ENCODE measurements at places on chromosomes 2 and 18.

DNA sequence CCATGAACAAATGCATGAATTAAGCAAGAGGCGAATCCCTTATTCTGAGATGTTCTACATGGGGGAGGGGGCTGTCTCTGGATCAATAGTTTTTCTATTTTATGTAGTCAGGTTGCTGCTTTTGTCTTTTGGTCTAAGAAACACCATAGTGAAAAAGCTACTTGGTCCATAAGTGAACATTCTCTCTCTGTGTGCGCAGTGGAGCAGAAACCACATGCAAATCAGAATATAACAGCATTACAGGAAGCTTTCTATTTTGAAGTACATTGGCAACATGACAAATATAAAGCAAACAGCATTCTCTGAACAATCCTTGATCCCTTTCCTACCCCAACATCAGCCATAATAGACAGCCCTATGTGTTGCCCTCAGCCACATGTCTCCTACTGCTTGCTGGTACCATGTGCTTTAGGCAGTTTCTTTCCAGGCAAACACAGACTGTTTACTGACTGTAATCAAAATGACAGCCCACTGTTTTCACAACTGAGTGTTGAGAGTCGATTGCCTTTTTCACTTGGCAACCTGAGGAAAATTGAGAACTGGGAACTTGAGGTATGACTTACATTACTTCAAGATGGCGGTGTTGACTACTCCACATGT lies 10.6 kb downstream of the SCN3A start:
- peaks cover 10% of the 10 kb centered on the region for H3K27me3 ChIP-seq
- peak overlapping the region; percentile 36 for H3K27ac ChIP-seq
- H3K36me3 ChIP-seq = no peaks in the 10 kb centered on the region
- peak overlapping the region; percentile 8 for H3K4me3 ChIP-seq
- DNase-seq = peak; percentile 6

DNA sequence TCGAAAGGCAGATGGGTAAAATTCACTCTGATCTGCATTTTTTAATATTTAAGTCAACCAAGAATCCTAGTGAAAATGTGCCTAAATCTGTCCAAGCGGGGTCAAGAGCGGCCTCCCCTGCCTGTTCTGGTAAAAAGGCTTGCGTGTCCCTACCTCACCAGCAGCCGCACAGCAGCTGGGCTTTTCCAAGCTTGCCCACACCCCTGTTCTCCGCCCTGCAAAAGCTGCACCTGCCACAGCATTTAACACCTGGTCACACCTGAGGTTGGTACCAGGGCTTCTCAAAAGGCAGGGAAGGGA lies 25.8 kb upstream of the TMEM182 start:
- H3K27ac ChIP-seq = peak overlapping the region; percentile 80
- H3K27me3 ChIP-seq = no peaks in the 10 kb centered on the region
- peaks cover 25% of the 10 kb centered on the region for H3K4me1 ChIP-seq
- peaks cover 7% of the 10 kb centered on the region for H3K36me3 ChIP-seq
- no peak for DNase-seq

GRCh38 chr2:48198371-48198770 lies 292.1 kb upstream of the FBXO11 start:
- no peaks in the 10 kb centered on the region for H3K27me3 ChIP-seq
- no peak for DNase-seq
- no peak overlapping the region for H3K4me3 ChIP-seq
- no peaks in the 10 kb centered on the region for H3K36me3 ChIP-seq
- H3K4me1 ChIP-seq = peaks cover 10% of the 10 kb centered on the region

DNA sequence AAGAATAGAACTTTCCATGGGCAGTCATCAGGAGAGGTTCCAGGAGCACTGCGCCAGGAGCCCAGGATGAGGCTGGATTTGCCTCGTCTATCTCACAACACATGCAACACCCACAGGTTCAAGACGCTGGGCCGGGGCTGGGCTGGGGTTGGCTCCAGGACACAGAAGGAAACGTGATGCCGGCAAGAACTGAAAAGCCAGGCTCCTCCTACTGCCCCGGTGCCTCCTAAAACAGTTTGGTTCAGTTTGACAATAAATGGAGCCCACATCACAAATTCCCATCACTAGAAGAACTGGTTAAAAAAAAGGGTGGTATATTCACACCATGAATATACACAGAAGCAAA lies 75.9 kb downstream of the INHBB start:
- H3K27ac ChIP-seq = no peak overlapping the region
- no peaks in the 10 kb centered on the region for H3K36me3 ChIP-seq
- H3K4me1 ChIP-seq = no peaks in the 10 kb centered on the region
- DNase-seq = no peak
- H3K4me3 ChIP-seq = no peak overlapping the region

- H3K4me3 ChIP-seq = no peak overlapping the region
- peaks cover 20% of the 10 kb centered on the region for H3K36me3 ChIP-seq
- no peak overlapping the region for H3K27ac ChIP-seq
- peaks cover 18% of the 10 kb centered on the region for H3K4me1 ChIP-seq
- H3K27me3 ChIP-seq = no peaks in the 10 kb centered on the region
- no peak for DNase-seq
Observed at GRCh38 chr2:86025229-86025820, 80.4 kb downstream of the POLR1A start.

- peaks cover 42% of the 10 kb centered on the region for H3K36me3 ChIP-seq
- peak overlapping the region; percentile 92 for H3K27ac ChIP-seq
- DNase-seq = no peak
Observed at GRCh38 chr2:60531701-60532133, 21.7 kb downstream of the BCL11A start.

GRCh38 chr2:101802329-101802728 lies 104.8 kb downstream of the MAP4K4 start:
- DNase-seq = no peak
- H3K36me3 ChIP-seq = peaks cover 11% of the 10 kb centered on the region
- H3K27ac ChIP-seq = peak overlapping the region; percentile 61
- H3K4me1 ChIP-seq = peaks cover 54% of the 10 kb centered on the region

- peaks cover 5% of the 10 kb centered on the region for H3K27me3 ChIP-seq
- no peak overlapping the region for H3K27ac ChIP-seq
- no peak for DNase-seq
- no peaks in the 10 kb centered on the region for H3K4me1 ChIP-seq
Observed at GRCh38 chr2:33011373-33011772, 64.6 kb downstream of the LTBP1 start.

DNA sequence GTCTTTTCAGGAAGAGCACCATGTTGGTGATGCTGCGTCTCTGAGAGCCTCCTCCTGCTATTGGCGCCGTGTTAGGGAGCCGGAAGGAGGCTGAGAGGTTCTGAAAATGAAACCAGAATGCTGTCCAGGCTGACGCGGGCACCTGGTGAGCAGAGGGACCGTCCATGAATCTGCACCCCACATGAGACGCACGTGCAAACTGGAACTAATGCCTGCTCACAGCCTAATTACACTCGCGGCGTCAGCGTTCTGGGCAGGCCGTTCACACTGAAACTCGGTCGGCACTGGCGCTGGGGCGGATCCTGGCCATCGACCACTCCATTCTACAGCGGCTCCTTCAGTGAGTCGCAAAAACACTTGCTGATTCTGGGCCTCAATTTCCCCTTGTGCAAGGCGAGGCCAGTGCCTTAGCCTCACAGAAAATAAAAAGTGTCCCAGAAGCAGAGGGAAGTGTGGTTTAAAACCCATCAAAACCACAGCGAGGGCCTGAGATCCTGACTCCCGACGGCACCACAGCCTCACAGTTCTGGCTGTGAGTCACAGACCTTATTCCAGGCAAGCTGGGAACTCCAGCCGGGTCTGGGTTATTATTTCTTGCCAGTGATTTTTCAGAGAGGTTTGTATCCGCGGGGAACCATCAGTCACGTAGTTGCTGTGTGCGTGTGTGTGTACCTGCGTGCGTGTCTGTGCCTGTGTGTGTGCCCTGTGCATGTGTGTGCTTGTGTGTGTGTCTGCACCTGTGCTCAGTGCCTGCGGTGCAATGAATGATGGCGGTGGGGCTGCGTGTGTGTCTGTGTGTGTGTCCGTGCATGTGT lies 49.1 kb upstream of the CTDP1 start:
- H3K36me3 ChIP-seq = no peaks in the 10 kb centered on the region
- H3K4me3 ChIP-seq = no peak overlapping the region
- no peaks in the 10 kb centered on the region for H3K27me3 ChIP-seq
- peaks cover 29% of the 10 kb centered on the region for H3K4me1 ChIP-seq
- DNase-seq = no peak

DNA sequence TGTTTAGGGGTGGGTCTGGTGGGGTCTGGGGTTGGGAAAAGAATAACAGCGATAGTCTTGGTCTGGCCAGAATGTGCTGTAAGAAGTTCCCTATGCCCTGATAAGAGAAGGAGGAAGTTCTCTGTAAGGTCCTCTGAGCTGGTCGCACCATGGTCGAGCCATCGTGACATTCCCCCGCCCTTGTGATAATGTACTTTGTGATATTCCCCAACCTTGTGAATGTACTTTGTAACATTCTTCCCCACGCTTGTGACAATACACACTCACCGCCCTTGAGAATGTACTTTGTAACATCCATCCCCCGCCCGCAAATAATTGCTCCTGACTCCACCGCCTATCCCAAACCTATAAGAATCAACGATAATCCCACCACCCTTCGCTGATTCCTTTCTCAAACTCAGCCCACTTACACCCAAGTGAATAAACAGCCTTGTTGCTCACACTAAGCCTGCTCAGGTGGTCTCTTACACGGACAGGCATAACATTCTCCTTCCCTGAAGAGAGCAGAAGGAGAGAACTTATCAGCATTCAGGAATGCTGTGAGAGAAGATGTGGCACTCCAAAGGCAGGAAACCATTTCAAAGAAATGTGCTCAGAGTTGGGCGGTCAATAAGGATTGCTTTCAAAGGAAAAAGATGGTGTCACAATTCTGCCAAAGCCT lies 17.8 kb upstream of the DUSP19 start:
- H3K36me3 ChIP-seq = no peaks in the 10 kb centered on the region
- no peak overlapping the region for H3K4me3 ChIP-seq
- DNase-seq = no peak
- no peak overlapping the region for H3K27ac ChIP-seq
- H3K27me3 ChIP-seq = peaks cover 7% of the 10 kb centered on the region

DNA sequence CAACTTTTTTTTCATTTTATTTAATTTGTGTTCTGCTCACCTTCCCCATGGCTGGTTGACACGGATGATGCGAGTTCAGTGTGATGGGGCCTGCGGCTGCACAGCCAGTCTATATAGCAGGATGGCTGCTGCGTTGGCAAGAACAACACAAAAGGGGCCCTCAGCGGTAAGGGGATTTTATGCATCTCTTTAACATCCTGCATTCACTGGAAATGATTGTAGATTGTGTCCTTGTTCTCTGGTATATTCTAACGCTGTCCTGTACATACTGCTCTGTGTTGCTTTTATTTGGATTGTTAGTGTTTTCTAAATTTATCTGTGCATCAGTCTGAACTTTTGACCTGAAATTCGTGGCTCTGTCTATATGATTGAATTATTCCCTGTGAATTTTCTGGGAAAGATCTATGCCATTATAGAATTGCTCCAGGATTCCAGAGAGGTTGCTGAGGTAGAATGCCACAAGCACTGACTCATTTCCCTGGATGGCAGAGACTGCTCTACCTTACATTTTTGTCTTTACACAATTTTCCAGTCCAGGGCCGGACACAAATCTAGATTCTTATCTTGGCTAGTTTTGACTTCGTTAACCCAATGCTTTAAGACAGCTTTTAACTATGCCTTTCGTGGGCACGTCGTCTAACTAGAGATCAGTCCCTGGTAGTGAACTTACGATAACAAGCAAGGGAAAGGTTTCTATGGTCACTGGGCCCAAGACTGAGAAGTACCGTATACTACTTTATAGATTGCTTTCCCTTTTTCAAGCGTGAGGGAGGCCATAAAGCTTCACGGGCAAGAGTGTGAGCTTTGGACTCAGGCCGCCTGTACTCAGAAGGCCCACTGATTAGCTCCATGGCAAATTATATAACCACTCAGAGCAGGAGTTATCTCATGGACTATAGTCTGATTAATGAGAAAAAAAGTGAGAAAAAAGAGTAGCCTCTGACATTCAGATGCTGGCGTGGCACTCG lies at the start of gene CRYGC:
CRYGC (minus strand) TSS at position 85 of the 968 bp plus-strand sequence; CDS start at position 49, 36 bp downstream.
- H3K27me3 ChIP-seq = peaks cover 3% of the 10 kb centered on the region
- no peak within 1 kb of the TSS for H3K27ac ChIP-seq
- H3K4me1 ChIP-seq = no peaks in the 10 kb centered on the region
- H3K4me3 ChIP-seq = no peak within 1 kb of the TSS
- no peaks in the 10 kb centered on the region for H3K36me3 ChIP-seq

DNA sequence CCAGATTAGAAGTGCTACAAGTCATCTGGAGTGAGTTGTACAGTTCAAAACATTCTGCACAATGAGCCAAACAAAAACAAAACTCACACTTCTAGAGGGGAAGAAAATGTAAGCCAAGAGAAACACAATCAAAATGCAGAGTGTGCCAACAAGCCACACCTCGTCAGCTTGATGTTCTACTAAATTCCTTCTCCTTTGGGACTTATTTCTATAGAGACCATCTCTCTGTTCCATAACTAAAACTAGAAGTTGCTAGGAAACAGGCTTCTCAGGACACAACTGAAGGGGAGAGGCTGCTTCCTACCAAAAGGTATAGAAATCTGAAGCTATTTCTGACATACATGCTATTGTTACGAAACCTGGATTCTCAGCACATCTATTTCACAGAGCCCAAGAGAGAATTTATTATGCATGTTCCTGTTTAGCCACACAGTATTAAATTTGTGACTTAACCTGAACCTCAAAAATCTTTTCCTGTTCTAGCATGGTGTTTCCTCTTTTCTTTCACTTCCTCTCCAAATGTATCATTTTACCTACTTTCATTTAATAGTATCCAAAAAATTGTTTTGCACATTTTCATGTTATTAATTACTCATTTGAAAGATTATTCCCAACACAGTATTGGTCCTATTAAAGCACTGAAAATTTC lies 211.4 kb upstream of the CCDC150 start:
- peaks cover 12% of the 10 kb centered on the region for H3K4me1 ChIP-seq
- DNase-seq = no peak
- peaks cover 2% of the 10 kb centered on the region for H3K27me3 ChIP-seq
- H3K36me3 ChIP-seq = no peaks in the 10 kb centered on the region
- H3K4me3 ChIP-seq = no peak overlapping the region

DNA sequence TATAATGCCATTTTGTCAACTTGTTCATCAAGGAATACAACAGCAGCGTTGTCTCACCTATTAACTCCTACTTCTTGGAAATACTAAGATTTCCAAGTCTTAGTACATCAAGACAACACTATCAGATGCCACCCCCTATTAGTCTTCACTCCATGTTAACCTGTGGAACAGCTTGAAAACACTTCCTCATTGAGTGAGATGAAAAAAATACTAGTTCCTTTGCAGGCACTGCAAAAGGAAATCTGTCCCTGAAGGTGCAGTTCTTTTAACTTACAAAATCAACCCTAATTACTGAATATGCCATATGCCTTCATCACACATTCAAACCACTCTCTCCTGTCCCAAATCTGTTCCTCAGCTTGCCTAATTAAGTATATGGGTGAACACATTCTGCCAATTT lies 4.0 kb downstream of the CWC22 start:
- no peak overlapping the region for H3K4me3 ChIP-seq
- H3K4me1 ChIP-seq = peaks cover 32% of the 10 kb centered on the region
- H3K36me3 ChIP-seq = peaks cover 11% of the 10 kb centered on the region
- no peaks in the 10 kb centered on the region for H3K27me3 ChIP-seq

GRCh38 chr2:71563872-71564271 lies 110.5 kb downstream of the DYSF start:
- no peaks in the 10 kb centered on the region for H3K4me1 ChIP-seq
- no peak for DNase-seq
- H3K4me3 ChIP-seq = no peak overlapping the region
- H3K27me3 ChIP-seq = peaks cover 11% of the 10 kb centered on the region
- H3K27ac ChIP-seq = no peak overlapping the region
- no peaks in the 10 kb centered on the region for H3K36me3 ChIP-seq

GRCh38 chr2:236827997-236828396 lies 257.7 kb upstream of the COPS8 start:
- H3K27me3 ChIP-seq = peaks cover 6% of the 10 kb centered on the region
- DNase-seq = no peak
- H3K36me3 ChIP-seq = no peaks in the 10 kb centered on the region
- H3K27ac ChIP-seq = no peak overlapping the region
- no peaks in the 10 kb centered on the region for H3K4me1 ChIP-seq
- no peak overlapping the region for H3K4me3 ChIP-seq
